Stimulated activated CD8-positive, alpha-beta memory T cell treated with anti-CD3 and anti-CD28 coated beads, Interleukin-2, amount 100 ng/mL, for 1 hour (primary cell): ENCODE measurements at places on chromosomes 16 and 17.

DNA sequence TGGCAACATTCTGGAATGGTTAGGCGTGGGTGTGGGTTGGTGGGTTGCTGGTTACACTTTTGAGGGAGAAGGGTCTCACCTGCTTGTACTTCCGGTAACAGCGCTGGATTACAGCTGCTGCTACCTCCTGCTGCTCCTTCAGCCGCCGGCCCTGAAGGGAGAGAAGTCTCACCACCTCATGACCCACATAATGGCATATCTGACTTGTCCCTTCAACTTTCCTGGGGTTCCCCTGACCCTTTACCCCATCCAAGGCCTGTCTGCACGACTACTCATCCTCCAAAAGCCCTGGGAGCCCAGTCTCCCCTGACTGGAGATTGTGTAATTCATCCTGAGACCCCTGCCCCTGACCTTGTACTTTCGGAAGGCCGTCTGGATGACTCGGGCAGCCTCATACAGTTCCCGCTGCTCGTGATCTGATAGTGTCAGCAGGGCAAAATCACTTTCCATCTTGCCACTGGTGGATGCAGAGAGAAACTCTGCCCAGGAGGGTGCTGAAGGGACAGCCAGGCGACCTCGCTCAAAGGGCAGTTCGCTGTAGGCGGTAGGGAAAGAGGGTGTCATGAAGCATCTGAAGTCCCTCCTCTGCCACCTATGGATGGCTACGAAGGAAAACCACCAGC lies 2.0 kb upstream of the SPAG7 start:
- no peak for DNase-seq

GRCh38 chr16:51636920-51637769 lies 486.1 kb upstream of the SALL1 start:
- no peak for DNase-seq

DNA sequence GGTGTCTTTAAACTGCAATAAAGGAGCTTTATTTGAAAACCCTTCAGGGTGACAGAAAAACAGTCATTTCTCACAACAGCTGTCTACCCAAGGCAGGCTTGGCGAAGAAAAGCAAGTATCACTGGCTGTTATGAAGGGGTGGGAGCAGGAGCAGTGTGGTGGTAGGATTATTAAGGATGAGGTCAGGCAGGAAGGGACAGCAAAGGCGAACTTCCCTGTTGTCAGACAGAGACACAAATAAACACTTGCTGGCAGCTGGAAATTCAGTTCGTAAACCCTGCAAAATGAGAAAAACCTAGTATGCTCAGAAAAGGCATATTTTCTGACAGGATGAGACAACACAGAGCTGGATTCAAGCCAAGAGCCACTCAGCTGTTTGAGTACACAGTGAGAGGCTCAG lies 416.3 kb upstream of the CDH5 start:
- DNase-seq: no peak

DNA sequence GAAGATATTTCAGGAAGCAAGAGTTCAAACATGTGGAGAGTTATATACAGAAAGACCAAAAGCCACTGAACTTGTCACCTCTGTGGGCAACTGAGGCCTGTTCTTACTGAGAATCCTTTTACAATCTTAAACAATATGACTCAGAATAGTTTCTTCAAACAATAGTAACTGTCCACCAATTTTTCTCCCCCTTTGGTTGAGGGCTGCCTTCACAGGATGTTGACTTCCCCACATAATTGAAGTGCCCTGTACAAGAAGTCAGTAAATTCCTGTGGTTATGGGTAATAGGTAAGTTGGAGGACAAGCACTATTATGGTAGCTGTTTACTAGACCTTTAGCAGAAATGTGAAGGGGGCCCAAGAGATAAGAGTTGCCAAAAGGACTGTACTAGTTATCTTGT lies 215.8 kb downstream of the CDH8 start:
- DNase-seq: no peak

DNA sequence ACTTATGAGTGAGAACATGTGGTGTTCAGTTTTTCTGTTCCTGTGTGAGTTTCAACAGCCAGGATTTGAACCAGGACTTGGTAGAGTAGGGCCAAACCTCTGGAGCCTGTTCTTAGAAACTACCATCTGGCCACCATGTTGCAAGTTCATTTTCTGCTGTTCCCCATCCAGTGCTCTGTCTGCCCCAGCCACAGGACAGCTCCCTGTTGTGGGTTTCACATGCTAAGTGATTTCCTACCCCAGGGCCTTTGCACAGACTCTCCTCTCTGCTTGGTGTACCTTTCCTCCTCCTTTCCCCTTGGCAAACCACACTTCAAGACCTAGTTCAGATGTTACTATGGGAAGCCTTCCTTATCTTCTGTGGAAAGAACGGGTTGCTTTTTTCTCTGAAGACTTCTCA lies 79.5 kb downstream of the HS3ST4 start:
- no peak for DNase-seq

DNA sequence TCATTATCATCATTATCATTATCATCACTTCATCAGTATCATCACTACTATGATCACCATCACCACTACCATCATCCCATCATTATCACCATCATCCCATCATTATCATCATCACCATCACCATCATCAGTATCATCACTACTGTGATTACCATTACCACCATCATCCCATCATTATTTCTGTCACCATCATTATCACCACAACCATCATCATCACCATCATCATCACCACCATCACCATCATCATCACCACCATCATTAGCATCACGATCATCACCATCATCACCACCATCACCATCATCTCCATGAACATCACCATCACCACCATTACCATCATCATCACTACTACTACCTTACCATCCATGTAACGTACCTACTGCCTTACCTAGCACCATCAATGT lies 368.8 kb downstream of the SEC14L1 start:
- no peak for DNase-seq

DNA sequence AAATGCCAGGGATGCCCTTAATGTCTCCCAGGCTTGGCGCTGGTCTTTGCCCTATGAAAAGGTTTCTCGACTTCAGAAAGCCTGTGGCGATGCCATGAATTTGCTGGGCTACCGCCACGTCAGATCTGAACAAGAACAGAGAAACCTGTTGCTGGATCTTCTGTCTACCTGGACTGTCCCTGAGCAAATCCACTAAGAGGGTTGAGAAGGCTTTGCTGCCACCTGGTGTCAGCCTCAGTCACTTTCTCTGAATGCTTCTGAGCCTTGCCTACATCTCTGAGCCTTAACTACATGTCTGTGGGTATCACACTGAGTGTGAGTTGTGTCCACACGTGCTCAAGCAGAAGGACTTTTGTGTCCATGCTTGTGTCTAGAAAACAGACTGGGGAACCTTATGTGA lies 11.4 kb downstream of the CHST4 start:
- no peak for DNase-seq

DNA sequence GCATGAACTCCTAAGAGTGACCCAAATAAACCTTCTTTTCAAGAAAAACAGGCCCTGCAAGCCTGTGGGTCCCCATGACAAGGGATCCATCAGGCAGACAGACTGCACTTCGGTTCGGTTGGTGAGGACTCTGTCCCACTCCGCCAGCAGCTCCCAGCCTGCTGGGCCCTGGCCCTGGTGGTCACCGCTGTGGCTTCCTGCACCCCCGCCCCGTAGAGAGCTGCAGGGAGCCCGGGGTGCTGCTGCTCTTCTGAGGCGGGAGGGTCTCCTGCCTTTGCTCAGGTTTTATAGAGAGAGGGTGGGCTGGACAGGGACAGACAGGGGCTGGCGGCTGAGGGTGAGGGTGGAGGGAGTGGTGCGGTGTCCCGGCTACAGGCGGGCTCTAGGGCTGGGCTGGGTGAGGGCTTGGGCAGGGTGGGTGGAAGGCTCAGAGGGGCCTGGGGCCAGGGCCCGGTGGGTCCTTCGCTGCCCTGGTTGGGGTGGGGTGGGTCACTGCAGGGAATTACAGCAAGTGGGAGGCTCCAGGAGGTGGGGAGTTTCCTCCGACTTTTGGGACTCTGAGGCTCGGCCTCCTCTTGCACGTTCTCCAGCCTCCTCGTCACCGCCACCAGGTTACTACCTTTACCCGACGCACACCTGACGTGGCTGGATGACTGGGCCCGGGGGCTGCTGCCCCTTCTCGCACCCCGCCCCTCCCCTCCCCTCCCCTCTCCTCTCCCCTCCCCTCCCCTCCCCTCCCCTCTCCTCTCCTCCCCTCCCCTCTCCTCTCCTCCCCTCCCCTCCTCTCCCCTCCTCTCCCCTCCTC lies 90.2 kb upstream of the CBX4 start:
- DNase-seq: no peak

DNA sequence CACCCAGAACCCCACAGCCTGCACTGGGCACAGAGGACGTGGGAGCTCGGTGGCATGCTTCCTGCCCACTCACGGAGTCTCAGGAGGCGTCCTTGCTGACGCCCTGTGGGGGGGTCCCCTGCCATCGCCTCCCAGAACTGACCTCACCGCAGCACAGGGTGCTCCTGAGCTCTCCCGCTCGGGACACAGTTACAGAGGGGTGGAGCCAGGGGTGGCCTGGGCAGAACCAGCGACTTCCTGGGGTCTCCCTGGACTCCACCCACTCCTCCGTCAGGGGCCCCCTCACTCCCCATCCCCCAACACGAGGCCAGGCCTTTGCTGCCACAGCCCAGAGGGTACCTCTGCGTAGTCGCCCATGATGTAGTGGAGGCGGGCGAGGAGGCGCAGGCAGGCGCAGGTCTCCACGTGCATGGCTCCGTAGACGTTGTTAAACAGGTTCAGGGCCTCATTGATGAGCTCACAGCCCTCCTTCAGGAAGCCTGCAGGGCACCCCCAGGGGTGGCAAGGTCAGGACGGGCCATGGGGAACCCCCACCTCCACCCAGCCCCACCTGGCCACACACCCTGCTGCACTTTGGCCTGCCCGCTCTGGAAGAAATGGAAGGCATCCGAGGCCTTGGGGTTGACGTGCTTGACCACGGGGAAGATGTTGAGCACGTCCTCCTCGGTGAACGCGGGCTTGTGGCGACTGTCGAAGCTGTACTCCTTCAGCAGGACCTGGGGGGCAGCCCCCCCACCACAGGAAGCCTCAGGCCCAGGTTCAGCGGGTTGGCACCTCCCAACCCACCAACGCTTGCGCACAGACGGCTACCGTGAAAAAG lies 17.8 kb downstream of the CLUH start:
- DNase-seq: no peak

DNA sequence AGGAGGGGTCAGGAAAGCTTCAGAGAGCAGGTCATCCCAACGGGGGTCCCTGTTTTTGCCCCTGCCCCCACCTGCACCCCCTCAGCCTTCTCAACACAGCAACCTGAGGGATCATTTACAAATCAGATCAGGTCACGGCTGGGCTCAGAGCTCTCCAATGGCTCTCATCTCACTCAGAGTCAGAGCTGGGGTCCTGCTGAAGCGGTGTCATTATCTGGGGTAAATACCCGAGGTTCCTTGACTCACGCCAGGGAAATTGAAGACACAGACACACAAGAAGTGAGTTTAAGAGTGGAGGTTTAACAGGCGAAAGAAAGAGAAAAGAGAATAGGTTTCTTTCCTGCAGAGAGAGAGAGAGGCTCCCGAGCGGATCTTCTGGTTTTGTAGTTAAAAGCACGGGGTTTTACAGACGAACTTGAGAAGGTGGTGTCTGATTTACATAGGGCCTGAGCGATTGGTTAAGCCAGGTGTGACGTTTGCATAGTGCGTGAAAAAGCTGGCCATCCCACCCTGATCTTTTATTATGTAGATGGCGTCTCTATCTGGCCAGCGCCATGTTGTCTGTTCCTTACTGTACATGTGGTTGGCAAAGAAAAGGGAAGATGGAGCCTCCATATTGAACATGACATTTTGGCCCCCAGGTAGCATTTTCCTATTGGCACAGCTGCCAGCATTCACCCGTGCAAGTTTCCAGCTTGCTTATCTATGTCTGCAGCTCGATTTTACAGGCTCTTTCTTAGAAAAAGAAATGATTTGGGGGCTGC lies 51.4 kb downstream of the WSB1 start:
- no peak for DNase-seq

DNA sequence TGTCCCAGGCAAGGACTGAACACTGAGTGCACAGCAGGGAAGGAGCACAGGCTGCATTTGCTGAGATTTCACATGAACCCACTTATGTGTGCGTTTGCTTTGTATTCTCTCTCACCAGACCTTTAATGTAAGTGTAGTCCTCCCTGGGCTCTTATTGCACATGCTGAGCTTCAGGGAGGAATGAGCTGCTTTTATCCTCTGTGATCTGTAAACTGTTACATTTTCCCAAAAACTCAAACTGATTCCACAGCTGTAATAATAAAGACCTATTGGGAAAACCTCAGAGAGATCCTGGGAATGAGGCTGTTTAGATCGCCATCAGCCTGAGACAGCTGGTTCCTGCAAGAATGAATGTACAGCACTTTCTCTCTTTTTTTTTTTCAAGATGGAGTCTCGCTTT lies 53.6 kb upstream of the ADORA2B start:
- DNase-seq: no peak

GRCh38 chr16:85206472-85207356 lies 94.4 kb upstream of the CIBAR2 start:
- DNase-seq: no peak

DNA sequence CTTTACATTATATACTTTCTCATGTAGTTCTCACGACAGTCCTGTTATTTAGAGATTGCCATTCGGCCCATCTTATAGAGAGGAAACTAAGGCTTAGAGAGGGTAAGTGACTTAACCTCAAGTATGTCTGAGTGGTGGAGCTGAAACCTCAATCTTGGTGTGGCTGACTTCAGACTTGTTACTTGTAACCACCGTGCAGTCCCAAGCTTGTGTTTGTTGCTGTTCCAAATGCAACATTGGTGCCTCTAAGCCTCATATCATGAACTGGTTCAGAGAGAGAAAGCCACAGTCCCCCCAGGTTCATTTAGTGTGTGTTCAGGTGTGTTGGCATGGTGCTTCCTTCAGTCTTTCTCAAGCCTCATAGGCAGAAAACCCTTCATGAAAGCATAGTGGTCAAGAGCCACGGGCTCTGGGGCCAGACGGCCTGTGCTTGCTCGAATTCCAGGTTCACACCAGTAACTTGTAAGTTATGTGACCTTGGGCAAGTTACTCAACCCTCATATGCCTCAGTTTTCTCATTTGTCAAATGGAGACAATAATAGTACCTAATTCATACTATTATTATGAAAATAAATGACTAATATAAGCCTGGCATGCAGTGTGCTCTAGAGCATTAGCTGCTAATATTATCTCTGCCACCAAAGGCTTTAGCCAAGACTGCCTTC lies 39.9 kb downstream of the CDH1 start:
- DNase-seq: no peak

DNA sequence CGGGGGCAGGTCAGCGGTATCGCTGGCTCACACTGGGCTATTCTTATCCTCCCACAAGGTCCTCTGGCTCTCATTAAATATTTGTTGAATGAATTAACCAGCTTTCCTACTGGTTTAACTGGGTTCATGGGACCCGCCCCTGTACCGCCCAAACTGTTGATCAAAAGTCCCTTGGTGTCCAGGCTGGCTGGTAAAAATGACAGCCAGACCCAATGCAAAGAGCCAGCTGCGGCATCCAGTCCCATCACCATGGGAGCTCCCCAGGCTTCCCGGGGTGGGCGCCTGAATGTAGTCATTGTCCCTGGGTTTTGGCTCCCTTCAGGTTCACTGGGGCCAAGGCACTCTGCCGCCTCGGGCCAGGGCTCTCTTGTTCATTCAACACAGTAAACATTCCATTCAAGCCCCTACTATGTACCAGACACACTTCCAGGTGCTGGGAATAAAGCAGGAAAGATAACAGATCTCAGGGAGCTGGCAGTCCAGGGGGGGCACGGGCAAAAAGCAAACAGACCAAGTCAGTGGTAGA lies 11.7 kb upstream of the ATP2C2 start:
- DNase-seq: no peak
